ENCODE measurements at places on chromosomes 12 and 14.
A peak's percentile ranks its signal among the peaks of the same experiment; 100 is the strongest.

GRCh38 chr12:131796754-131797587 is 31.2 kb upstream of the MMP17 start:
- DNase-seq: no peak

DNA sequence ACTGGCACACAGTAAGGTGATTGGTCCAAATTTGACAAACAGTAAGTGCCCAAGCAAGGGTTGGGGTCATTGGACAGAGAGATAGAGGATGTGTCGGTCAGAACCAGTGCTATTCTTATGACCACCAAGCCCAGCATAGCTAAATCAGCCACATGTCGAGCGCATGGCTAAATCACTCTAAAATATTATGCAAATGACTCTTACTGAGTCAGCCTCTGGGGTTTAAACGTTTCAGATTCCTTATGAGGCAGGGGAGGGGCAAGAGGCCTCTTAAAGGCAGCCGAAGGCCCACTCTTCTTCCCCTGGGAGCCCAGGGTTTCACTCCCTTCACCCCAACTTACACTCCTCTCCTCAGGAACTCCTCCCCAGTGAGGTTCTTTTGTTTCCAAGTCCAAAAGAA is 603 bp upstream of the ENDOU start:
- DNase-seq: no peak

GRCh38 chr12:78315028-78315427 is 484.3 kb downstream of the NAV3 start:
- DNase-seq: no peak

DNA sequence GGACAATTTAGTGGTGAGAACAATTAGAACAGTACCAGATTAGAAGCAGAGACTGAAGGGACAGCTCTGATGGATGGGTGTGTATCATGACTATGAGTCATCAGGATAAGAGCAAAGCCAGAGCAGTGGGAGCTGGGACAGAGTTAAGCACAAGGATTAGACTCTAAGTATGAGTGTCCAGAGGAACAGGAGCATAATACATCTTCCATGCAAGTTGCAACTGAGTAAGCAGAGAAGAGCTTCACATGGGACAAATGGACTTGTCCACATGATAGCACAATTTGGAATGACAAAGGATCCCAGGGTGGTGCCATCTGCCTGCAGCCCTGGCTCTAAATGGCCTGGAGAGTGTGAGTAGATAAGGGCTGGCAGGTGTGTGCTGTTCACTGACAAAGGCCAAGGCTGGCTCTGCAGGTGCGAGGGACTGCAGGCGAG is 226.4 kb upstream of the CAND1 start:
- DNase-seq: no peak

- peak; percentile 59 for DNase-seq
Observed at GRCh38 chr14:75303381-75303789, 24.8 kb downstream of the FOS start.

- DNase-seq: no peak
Observed at GRCh38 chr14:24062216-24062980, 9.0 kb upstream of the CPNE6 start.

DNA sequence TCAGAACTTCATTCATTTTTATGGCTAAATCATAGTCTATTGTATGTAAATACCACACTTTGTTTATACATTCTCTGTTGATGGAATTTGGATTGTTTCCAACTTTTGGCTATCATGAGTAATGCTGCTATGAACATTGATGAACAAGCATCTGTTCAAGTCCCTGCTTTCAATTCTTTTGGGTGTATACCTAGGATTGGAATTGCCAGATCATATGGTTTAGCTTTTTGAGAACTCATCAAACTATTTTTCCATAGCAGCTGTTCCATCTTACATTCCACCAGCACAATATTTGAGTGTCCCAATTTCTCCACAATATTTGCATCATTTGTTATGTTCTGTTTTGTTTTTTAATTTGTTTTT is 52.3 kb upstream of the CCND2 start:
- DNase-seq: no peak

DNA sequence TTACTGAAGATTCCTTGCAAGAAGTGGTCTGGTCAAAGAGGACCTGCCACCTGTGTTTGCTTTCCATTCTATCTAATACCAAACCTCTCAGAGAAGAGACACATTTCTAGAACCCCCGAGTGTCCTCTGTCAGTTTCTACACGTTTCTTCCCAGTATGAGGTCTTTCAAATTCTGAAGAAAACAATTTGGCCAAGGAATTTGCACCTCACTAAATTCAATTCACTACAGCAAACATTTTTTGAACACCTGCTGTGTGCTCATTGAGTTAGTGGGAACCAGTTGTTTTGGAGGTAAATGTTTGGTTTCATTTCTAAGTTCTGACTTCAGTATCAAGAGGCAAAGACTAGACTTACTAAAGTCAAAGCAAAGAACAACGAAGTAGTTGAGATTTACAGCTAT is 19.4 kb downstream of the GPR19 start:
- DNase-seq: no peak
